ENCODE measurements at places on chromosomes 2 and 18.

GRCh38 chr2:207812058-207812725 lies 42.5 kb upstream of the FZD5 start:
- no peak for DNase-seq

DNA sequence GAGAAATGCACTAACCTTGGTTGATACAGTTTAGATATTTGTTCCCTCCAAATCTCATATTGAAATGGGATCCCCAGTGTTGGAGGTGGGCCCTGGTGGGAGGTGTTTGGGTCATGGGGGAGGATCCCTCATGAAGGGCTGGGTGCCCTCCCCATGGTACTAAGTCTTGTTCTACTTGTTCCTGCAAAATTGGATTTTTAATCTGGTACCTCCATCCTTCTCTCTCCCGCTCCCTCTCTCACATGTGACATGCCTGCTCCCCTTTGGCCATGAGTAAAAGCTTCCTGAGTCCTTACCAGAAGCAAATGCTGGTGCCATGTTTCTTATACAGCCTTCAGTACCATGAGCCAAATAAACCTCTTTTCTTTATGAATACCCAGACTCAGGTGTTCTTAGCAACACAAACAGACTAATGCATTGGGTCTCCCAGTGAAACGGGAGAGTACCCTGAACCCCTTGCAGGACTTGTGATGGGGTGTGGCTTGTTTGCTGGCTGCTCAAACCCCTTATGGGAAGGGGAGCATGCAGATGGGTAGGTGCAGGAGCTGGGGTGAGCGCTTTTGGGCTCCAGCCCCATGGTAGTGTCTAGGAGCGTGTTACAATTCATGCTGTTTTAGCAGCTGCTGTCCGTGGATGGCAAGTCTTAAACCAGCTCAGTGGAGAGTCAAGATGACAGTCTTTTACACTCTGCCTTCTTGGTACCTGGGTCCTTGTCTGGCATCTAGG lies 27.2 kb downstream of the FAHD2B start:
- no peak for DNase-seq

- DNase-seq = no peak
Observed at GRCh38 chr2:224847381-224847780, 131.2 kb upstream of the CCDC195 start.

GRCh38 chr2:66888791-66889631 lies 454.1 kb downstream of the MEIS1 start:
- DNase-seq = no peak

- DNase-seq = no peak
Observed at GRCh38 chr2:181724662-181725061, 44.3 kb upstream of the NEUROD1 start.

DNA sequence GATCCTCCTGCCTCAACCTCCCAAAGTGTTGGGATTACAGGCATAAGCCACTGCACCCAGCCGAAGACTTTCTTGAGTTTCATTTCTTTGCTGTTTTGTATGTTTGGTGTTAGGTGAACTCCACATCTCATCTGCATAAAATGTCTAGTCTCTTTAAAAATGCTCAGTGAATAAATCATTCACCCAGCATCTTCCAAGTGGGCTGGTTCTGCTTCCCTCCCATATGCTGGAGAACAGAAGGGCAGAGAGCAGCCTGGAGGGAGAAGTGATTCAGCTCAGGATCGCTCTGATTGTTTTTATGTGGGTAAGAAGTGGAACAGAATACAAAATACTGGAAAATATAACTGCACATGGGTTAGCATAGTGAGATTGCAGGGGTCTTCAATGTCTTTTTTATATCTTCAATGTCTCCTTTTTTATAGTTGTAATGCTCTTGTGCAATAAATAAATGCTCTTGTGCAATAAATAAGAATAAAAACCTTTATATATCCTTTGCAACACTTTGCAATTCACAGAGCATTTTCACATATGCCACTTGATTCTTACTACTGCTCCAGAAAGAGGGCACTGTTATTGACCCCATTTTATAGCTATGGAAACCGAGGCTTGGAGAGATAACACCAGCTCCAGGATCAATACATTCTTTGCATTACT lies 253.0 kb upstream of the NCKAP5 start:
- DNase-seq = no peak

GRCh38 chr18:44826418-44827259 lies 146.0 kb downstream of the SETBP1 start:
- DNase-seq = peak; percentile 30
